Inflammatory macrophage treated with lipopolysaccharide for 4 hours (primary cell): ENCODE measurements at places on chromosomes 1 and 21.

- DNase-seq: no peak
Observed at GRCh38 chr1:231818337-231818736, 191.7 kb downstream of the DISC1 start.

GRCh38 chr1:154431586-154432373 lies 26.6 kb downstream of the IL6R start:
- DNase-seq: peak; percentile 98

DNA sequence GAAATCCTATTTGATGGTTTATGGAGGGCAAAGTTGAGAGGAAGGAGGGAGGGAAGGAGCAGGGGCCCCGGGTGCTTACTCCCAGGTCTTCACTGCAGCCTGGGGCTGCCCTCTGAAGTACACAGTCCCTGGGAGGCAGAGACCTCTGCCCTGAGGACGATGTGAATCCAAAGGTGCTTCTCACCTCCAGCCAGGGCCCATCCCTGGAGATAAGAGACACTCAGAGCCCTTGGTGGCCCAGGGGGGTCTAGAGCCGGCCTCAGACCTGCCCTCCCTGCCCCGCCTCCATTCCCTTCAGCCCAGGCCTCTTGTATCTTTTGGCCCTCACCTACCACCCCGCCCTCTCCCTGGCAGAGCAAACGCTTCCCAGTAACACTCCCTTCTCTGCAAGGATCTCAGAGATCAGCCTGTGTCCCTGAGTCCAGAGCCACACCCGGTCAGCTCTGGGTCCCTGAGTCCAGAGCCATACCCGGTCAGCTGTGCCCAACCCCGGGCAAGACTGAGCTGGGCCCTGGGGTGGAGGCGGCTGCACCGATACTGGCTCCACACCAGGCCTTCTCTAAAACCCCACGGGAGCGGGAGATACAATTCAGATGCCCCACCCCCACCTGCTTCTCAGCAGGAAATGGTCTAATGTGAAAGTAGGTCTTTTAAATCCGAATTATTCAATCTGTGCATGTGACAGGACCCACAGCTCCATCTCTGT lies 3.6 kb upstream of the GNB1 start:
- DNase-seq: no peak

GRCh38 chr1:27567146-27567526 lies 36.8 kb downstream of the AHDC1 start:
- no peak for DNase-seq

GRCh38 chr1:222546548-222547259 lies 1.2 kb downstream of the HHIPL2 start:
- DNase-seq: peak; percentile 2

DNA sequence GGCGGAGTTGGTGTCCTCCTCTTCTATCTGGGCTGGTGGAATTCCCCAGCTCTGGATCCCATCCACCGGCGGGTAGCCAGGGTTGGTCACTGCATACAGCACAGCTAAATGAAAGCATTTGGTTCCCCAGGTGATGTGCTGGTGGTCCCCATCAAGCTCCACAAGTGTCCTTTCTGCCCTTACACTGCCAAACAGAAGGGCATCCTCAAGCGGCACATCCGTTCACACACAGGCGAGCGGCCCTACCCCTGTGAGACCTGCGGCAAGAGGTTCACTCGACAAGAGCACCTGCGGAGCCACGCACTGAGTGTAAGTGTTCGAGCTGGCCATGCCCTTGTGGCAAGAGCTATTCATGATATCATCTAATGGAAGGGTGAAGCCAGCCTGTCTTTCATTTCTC lies 15.9 kb downstream of the ZBTB8B start:
- no peak for DNase-seq

GRCh38 chr1:178093494-178093950 lies 382 bp upstream of the RASAL2 start:
- peak; percentile 97 for DNase-seq

GRCh38 chr1:31433396-31433930 lies 20.4 kb downstream of the SERINC2 start:
- no peak for DNase-seq

GRCh38 chr1:155744711-155745283 lies 55.9 kb downstream of the DAP3 start:
- DNase-seq: no peak
